Fibroblast of villous mesenchyme (primary cell): ENCODE measurements at places on chromosomes 2 and 18. TPM values are rescaled to one million over a fixed set of nuclear protein-coding genes. Genes with fewer than 3 reads are reported as not detected.

Gene PID1
- total RNA-seq, result 12.1 and 16.4 TPM in 2 replicates

Gene NEU2
- not detected in 2 replicates for total RNA-seq

Gene IL1F10
- not detected in 2 replicates for total RNA-seq

Gene ERFE
- total RNA-seq, result 0.86 and 2.9 TPM in 2 replicates

Gene ATAD2B
- 12.9 and 16.0 TPM in 2 replicates for total RNA-seq

Gene SERPINB7
- total RNA-seq, result 6.1 and 13.0 TPM in 2 replicates
